CD4-positive, alpha-beta T cell treated with Interleukin-12 subunit alpha and Interleukin-12 subunit beta, for 1 hour (primary cell): ENCODE measurements at places on chromosomes 3 and 15.

- no peak for DNase-seq
These were observed 204.6 kb downstream of the ZIC1 start for GRCh38 chr3:147613725-147614124.

GRCh38 chr15:91202510-91203102 is 102.5 kb downstream of the SV2B start:
- no peak for DNase-seq

DNA sequence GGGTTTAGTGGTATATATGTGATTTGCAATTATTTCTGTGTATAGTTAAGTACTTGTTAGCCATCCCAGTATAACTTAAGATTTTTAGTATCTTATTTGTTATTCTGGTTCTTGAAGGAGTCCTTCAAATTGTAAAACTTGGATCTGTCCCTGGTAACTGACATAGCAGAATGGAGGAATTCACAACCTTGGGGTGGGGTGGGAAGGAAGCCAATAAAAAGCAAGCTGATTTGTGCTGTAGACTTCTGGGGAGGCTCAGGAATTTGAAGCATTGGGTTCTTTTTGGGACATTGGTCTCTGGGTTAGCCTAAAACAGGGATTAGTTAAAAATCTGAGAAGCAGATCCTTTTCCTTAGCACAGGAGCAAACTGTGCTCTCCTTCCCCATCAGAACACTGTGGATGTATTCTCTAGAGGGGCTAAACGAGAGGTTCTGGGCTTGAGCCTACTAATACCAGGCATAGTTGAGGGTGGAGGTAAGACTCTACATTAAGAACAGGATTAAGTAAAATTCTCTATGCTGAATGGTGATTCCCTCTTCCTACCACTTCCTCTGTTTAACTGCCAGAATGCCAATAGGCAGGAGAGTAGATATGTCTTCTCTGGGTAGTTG is 42.2 kb downstream of the GMPS start:
- no peak for DNase-seq

GRCh38 chr3:18747383-18747782 is 322.2 kb upstream of the SATB1 start:
- DNase-seq: no peak

GRCh38 chr3:46276497-46277099 is 34.3 kb downstream of the CCR3 start:
- peak; percentile 83 for DNase-seq

DNA sequence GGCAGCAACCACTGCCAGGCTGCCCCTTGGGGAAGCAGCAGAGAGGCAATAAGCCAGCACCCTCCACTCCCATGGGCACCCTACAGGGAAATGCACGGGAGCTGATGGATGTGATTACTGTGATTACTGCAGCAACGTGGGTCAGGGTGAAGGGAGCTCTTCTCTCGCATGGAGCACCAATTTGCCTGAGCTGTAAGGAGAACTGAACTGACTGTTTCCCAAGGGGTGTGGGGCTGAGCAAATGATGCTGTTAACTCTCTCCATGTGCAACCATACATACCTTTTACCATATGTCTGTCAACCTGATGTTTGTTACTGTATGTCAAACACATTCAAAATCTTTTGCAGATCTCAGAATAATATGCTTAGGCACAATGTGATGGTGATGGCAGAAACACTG is 680.6 kb downstream of the SQOR start:
- no peak for DNase-seq

- peak; percentile 71 for DNase-seq
These were observed 34.8 kb upstream of the CD47 start for GRCh38 chr3:108125550-108126071.

DNA sequence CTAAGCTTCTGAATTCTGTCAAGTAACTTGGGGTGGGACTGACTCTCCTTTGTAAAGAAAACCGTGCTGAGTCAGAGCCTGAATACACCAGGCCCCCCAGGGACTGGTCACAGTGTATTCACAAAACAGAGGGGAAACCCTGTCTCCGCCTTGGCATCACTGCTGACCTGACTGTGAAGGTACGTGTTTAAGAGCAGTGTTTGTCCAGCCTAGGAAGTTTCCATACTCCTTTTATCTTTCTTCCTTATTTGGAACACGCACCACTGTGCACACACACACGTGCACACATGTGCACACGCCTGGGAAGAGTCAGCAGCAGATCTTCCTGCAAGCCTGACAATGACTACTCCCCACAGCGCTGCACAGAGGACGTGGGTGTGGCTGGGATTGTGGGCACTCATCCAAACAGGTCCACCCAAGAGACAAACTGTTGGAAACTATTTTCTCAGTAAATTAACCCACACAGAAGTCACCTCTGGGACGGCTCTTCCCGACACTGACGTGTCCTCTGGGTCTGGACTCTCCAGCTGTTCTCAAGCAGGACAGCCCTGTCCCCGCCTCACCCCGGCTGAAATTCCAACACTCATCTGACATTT is 87.7 kb downstream of the ATP10A start:
- no peak for DNase-seq

GRCh38 chr3:109018828-109019227 is 65.1 kb upstream of the GUCA1C start:
- DNase-seq: no peak

DNA sequence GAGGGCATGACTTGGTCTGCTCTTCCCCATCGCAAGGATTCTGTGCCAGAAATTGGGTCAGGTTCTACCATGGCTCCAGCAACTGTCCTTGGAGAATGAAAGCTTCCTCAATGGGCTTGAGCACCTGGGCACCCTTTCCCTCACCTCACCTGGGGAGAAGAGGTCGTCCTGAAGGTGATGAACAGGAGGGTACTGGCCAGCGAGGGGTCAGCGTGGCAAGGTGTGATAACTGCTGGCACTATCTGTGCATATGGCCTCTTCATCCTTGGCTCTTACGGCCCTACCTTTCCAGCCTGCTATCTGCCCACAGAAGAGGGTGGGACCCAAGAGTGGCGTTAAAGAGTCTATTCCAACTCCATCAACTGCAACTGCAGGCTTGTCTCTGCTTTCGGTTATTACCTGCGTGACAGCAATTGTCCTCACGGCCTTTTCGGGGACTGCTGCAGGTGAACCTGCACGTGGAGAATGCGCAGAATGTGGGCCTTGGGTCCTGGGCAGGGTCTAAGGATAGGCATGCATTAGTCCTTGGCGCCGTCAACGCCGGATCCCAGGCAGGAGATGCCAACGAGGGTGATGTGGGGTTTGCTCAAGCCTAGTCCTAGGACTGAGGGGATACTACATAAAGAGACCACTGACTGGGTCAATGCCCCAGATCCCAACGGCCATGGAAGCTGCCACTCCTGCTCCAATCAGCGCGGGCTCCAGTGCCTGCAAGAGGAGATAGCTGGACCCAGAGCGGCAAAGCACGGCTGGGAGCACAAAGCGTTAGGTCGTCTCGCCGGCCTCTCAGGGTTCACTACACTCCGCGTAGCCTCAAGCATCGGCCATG is 625 bp upstream of the RBM15B start:
- no peak for DNase-seq

DNA sequence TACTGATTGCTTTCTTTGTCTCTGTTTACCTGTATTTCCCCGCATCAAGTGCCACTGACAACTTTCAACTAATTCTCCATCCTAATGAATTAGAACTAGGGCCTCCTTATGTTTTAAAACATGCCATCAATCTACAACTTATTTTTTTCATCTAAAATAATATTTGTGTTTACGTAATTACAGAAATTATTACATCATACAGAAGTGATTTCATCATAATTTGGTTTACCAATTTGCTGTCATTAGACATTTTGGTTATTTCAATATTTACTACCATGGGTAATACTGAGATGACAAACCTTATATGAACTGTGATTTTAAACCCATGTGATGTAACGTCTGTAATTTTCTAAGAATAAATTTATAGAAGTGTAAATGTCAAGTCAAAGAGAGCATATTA is 468.0 kb upstream of the IL12A start:
- no peak for DNase-seq

- no peak for DNase-seq
These were observed 1.4 kb downstream of the C3orf22 start for GRCh38 chr3:126557415-126557745.

- peak; percentile 1 for DNase-seq
These were observed 44.4 kb upstream of the LARS2 start for GRCh38 chr3:45343947-45344346.

DNA sequence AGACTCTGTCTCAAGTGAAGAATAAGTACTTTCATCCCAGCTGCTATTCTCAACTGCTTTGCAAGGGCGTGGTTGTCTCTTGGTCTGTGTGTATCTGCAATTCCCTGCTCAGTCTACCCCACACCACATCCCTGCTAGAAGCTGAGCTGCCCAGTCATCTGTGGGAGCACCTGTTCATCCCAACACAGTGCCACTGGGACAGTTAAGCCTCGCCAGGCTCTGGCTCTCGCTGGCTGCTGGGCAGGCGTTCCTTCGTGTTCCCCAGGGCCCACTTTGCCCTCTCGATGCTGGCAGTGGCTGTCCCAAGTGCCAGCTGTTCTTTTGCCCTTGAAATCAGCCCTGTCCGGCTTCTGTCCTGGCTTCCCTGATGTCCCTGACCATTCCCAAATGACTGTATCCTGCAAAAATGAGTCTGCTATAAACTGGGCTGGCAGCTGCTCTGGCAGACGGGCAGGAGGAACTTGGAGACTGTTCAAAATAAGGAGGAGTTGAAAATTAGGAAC is 91.6 kb upstream of the KLHL25 start:
- no peak for DNase-seq

GRCh38 chr3:140505213-140505612 is 172.7 kb upstream of the TRIM42 start:
- no peak for DNase-seq

DNA sequence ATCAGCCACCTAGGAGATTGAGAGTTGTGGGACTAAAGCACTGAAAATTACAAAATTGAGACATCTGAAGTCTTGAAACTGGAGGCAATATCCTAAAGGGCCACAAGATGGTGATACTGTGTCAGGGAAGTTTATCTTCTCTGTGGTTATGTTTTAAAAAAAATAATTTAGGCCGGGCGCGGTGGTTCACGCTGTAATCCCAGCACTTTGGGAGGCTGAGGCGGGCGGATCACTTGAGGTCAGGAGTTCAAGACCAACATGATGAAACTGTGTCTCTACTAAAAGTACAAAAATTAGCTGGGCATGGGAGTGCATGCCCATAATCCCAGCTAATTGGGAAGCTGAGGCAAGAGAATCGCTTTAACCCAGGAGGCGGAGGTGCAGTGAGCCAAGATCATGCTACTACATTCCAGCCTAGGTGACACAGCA is 17.9 kb upstream of the NIT2 start:
- peak; percentile 67 for DNase-seq

GRCh38 chr3:189186101-189186500 is 14.3 kb downstream of the TPRG1 start:
- no peak for DNase-seq

DNA sequence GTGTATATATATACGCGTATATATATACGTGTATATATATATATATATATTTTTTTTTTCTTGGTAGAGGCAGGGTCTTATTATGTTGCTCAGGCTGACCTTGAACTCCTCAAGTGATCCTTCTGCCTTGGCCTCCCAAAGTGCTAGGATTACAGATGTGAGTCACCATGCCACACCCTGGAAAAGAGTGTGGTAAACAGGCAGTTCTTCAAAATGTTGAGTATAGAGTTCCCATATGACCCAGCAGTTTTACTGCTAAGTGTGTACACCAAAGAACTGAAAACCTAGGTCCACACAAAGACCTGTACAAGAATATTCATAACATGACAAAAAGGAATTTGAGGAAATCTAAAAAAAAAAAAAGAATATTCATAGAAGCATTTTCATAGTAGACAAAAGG is 71.8 kb upstream of the GCNT3 start:
- DNase-seq: no peak

DNA sequence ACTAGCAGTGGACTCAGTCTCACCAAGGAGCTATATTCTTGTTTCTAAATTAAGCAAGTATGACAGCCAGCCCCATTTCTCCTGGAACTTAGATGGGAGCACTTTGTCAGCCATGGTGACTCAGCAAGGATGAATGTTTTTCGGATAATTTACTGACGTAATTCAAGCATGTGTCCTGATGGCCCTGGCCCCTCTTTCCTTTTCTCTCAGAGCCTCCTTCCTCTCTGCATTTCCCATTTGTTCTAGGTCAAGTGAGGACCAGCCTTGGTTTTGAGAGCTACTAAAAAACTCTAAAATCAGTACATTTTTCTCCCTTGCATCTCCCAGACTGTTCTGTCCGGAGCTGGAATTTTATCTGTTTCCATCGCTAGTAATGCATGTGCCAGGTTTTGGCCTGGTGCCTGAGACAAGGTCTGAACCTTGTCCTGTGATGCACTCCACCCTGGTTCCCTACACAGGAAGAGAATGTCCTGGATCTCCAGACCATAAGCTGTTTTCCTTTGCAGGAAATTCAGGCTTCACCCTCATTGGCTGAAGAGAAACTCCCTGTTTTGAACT is 256.6 kb upstream of the ROPN1 start:
- no peak for DNase-seq

DNA sequence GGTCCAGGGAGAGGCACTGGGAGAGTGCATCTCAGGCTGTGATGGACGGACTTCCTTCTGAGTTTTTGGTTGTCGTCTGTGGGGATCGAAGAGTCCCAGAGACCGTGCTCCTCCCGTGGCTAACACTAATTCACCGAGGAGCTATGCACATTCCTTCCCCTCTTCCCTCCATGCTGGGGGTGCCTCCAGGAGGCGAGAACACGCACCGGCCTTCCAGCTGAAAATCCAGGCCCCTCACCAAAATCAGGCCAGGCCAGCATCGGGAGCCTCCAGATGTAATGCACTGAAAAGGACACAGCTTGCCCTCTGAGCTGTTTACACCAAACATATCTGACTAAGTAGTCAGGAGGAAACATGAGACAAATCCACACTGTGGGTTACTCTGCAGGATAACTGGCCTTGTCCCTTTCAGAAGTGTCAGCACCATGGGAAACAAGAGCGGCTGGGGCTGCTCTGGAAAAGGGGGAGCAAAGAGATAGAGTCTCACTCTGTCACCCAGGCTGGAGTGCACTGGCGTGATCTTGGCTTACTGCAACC is 5.5 kb downstream of the RNU5B-1 start:
- DNase-seq: no peak

- no peak for DNase-seq
These were observed 273.4 kb upstream of the NSMCE3 start for GRCh38 chr15:29542994-29543393.

GRCh38 chr15:74695597-74696397 is at the start of gene EDC3:
Gene EDC3, minus strand, starts transcription at chr15:74696024. Its CDS starts 20,900 bp downstream, at chr15:74675124.
- peak; percentile 86 for DNase-seq

GRCh38 chr15:95422255-95422654 is 908.2 kb upstream of the NR2F2 start:
- DNase-seq: no peak

DNA sequence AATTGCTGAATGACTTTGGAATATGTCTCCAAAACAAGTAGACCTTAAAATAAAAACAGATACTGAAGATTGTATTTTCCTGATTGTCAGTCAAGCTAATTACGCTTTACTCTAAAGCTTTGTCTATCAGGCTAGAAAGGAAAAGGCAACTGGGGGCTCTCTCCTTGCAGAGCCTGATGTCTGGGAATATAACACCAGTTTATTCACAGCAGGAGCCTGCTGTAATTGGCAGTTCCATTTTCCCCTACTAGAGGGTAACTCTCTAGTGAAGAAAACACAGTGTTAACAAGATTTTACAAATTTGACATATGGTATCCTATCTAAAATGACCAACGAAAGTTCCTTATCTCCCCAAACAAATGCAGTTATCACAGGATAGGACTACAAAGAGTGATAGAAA is 158.8 kb downstream of the PDZRN3 start:
- DNase-seq: no peak
